Activated CD4-positive, alpha-beta T cell treated with anti-CD3 and anti-CD28 coated beads, Interleukin-2, amount 50 U/mL, for 16 hours (primary cell): ENCODE measurements at places on chromosomes 4 and X.

DNA sequence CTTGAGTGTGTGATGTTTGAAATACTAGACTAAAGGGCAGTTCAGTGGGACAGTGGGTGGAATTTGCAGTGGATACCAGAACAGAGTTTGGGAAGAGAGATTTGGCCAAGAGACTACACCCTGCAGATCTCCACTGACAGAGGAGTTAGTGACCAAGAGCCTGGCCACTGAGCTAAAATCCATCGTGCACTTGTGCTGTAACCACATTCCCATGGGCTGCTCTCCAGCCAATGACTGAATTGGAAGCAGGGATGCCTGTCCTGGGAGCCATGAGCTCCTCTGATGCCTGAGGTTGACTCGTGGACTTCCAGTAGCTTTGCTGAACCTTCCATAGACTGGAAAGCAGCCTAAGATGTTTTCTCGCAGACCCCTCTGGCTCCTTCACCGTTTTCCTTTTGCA is 296.1 kb downstream of the TRIML1 start:
- no peak for DNase-seq

GRCh38 chrX:122945328-122945727 is 238.8 kb upstream of the GRIA3 start:
- DNase-seq, result no peak

DNA sequence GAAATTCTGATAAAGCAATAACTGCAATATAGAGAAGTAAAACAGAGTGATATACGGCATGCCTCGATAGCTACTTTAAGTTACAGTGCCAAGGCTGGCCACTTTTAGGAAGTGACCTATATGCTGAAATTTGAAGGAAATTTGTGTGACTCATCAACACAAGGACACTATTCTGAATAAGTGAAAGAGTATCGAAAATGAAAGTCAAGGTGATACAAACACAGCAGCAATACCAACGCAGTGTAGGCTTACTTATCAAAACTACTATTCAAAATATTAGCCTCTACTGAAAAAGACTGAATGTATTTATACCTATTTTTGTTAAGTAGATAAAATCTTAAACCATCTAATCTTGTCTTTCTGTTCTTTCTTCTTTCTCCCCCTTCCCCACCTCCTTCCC is 459.9 kb upstream of the GNPDA2 start:
- DNase-seq, result no peak

- DNase-seq, result no peak
Observed at GRCh38 chr4:150826306-150826705, 188.8 kb downstream of the LRBA start.

DNA sequence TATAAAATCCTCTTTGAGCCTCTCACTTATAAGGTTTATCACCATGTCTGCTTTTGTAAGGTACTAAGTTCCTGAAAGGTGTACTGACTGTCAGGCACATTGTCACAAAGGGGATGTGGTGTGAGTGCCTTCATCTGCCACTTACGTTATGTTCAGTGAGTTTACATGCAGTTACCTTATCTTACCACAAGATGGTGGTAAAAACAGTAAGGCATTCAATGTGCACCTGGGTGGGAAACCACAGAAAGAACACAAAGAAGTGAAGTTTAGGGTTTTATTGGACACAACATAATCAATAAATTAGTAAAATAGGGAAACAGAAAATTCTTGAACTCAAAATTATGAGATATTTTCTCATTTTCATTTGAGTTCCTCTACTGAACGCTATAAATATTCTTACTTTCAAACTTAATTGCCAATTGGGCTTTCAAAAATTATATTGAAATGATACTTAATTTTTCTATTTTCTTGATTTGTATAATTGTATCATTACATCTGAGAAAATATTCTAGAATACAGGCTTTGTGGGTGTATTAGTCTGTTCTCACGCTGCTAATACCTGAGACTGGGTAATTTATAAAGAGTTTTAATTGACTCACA is 650.8 kb downstream of the PCDH7 start:
- DNase-seq, result peak; percentile 42

DNA sequence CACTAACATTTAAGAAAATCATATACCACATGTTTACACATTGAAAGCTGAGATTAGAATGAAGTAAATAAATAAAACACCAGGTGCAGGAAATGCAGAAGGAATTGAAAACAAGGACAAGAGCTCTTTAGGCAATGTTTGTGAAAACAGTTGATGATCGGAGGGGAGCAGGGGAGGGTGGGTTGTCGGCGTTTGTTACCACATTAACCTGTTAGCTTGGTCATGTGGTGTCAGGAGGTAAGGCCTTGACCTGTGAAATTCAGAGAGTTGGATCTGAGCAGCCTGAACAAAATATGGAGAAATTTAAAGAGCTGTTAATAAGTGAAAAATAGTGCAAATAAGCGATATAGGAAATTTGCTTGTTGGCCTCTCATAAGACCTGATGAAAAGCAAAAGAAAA is 759.9 kb downstream of the PDHA2 start:
- DNase-seq, result no peak

DNA sequence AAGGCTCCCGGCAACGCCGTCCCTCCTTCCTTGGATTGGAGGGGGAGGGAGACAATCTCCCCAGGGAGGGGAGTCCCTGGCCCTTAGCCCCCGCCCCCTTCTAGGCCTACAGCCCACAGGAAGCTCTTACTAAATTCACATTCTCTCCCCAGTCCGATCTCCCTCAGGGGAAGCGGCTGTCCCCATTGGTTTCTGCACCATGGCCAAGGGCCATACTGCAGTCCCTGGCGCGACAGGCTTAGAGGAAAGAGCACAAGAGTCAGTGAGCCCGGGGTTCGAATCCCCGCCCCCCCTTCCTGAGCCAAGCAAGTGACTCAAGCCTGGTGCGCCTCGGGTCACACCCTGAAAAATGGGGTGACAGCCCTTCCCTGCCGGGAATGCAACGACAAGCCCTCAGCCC is 1.1 kb downstream of the ABLIM2 start:
- DNase-seq, result no peak

- DNase-seq, result peak; percentile 40
Observed at GRCh38 chr4:36551697-36552214, 270.3 kb downstream of the DTHD1 start.

GRCh38 chr4:146041139-146042004 is 102.7 kb upstream of the ZNF827 start:
- DNase-seq, result no peak

- no peak for DNase-seq
Observed at GRCh38 chr4:128381748-128382559, 94.3 kb upstream of the PGRMC2 start.

- no peak for DNase-seq
Observed at GRCh38 chrX:153862369-153863250, 23.4 kb downstream of the L1CAM start.

DNA sequence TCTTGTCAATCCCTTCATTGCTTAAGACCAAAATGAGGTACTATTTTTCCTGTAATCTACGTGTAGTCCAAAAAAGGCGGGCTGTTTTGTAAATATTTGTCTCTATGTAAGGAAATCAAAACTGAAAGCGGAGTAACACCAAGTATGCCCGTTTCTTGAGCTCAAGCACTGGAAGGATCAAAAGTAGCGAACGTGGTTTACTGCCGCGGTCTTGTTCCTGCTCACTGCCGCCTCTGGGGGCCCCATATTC is 71.5 kb downstream of the AFF1 start:
- no peak for DNase-seq

DNA sequence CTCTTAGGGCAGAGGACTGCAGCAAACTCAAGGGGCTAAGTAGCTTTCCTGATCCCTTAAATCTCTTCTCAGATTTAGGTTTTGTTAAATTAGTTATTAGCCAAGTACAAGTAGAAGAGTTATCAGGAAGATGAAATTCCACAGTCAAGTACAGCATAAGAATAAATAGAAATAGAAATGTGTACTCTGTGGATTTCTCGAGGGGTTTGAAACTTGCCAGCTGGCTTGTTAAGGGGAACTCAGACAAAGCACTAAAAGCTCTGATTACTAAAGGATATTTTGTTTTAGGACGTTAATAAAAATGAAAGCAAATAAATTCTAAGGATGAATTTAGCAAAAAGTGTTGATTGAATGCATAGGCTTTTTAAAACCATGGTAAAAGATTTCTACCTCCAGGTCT is 654.6 kb downstream of the RAPGEF2 start:
- no peak for DNase-seq

GRCh38 chrX:9515973-9516538 is 51.2 kb downstream of the TBL1X start:
- DNase-seq, result no peak

- peak; percentile 71 for DNase-seq
Observed at GRCh38 chr4:26884486-26884988, 23.9 kb downstream of the STIM2 start.

DNA sequence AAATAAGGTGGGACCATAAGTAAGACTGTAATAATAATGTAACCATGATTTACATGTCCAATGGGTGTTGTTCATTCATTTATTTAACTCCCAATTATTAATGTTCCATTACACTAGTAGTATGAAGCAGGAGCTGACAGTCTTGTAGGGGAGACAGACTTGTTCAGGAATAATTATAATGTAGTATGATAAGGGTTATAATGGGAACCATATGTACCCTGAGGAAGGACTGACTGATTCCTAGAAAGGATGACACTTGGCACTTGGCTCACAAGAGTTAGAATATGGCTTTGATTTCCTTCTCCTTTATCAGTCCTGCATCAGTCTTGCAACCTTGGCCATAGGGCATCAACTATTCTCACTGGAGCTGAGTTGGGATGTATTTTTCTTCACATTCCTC is 24.2 kb downstream of the PCDH7 start:
- no peak for DNase-seq

- no peak for DNase-seq
Observed at GRCh38 chr4:112341033-112341432, 43.9 kb downstream of the ALPK1 start.

- DNase-seq, result no peak
Observed at GRCh38 chr4:72846280-72847111, 223.0 kb downstream of the COX18 start.

- DNase-seq, result no peak
Observed at GRCh38 chrX:131626681-131627296, 82.9 kb downstream of the OR13H1 start.

DNA sequence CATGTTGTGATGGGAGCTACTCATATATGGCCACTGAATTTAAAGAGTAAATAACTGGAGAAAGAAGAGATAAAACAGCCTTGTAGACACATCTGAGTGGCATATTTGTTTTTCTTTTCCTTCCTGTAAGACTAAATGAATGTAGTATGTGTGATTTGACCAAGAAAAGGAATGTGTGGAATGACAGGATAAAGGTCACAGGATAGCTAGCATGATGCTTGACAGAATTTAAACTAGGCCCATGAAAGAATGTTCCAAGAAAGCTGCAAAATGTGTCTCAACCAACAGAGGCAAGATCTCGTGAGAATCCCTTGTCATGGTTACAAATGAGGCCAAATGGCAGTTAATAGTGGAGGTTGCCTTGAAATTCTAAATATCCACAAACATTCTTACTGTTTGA is 137.0 kb downstream of the KCNIP4 start:
- DNase-seq, result no peak

- DNase-seq, result peak; percentile 19
Observed at GRCh38 chrX:23616361-23616760, 50.9 kb upstream of the PRDX4 start.

DNA sequence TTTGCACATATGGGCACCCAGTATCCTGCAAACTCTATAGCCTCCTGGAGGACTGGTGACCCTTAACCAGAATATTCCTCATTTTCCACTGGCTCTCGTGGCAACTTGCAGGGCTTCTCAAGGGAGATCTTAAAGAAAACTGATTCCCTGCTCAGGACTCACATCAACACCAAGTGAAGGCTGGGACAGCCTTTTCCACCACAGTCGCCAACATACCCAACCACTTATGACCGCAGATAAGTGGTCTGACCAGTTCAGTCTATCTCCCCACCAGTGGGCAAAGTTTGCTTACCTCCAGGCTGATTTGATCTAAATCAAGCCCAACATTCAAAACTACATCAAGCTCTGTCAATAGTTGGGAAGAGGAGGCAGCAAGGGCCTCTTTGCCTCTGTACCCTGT is 289.3 kb upstream of the GATB start:
- DNase-seq, result no peak

- no peak for DNase-seq
Observed at GRCh38 chr4:7157666-7158065, 34.7 kb upstream of the SORCS2 start.

- no peak for DNase-seq
Observed at GRCh38 chr4:96205143-96205936, 365.4 kb downstream of the PDHA2 start.

- peak; percentile 37 for DNase-seq
Observed at GRCh38 chr4:183443655-183444213, 702 bp upstream of the CDKN2AIP start.

GRCh38 chr4:19983072-19983471 is 268.6 kb upstream of the SLIT2 start:
- DNase-seq, result no peak

DNA sequence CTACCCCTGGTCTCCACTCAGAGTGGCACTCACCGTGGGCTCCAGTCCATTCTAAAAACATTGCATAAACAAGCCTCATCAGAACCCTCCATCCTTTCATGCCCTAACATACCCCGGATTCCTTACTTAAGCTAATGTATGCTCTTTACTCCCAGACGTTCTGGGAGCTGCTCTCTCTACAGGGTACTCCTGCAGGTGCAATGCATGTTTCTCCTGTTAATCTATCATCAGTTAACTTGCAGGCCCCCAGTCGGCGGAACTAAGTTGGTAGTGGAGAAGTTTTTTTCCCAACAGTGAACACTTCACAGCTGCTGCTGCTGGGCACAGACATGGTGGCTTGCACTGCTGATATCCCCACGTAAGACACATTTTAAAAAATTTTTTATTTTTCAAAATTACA is 161.6 kb upstream of the FAT1 start:
- DNase-seq, result no peak

DNA sequence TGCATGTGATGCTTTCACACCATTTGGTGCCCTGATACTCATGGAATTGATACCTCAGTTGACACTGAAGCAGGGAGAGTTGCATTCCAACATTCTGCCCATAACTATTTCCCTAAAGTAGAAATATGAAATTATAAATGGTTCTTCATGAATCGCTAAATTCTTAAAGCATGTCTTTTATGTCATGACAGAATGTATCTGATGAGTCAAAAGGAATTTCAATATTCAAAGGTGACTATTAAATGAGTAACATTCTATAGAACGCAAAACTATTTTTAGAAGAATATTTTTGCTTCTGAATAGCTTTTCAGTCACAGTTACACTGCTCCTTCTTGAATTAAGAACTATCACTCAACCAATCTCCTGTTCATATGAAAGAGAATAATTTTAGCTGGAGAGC is 152.8 kb downstream of the ADGRA3 start:
- DNase-seq, result no peak

DNA sequence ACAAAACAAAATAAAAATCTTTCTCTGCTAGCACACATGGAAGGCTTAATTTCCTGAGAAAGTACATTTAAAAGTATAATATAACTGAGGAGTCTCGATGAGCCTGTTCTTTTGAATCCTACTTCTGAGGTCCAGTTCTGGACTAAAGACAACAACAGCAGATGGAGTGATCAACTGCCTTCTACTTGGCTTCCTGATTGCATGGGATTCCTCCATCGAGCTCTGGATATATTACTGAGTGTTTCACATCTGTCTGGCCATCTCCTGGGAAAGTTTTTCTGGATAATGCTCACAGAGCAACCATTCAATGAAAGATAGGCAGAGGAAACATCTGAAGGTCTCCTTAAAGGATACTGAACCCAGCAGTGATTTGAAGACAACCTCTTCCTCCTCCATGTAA is 42.6 kb downstream of the KDR start:
- no peak for DNase-seq

GRCh38 chrX:11533199-11533651 is 132.5 kb downstream of the ARHGAP6 start:
- peak; percentile 80 for DNase-seq
